ENCODE measurements at places on chromosomes 5 and 9. TPM values are rescaled to one million over a fixed set of nuclear protein-coding genes. Genes with fewer than 3 reads are reported as not detected.
A peak's percentile ranks its signal among the peaks of the same experiment; 100 is the strongest.

- DNase-seq, result no peak
These were observed 802.2 kb downstream of the CDH12 start for GRCh38 chr5:22050931-22051330.

- DNase-seq, result no peak
These were observed 105.1 kb downstream of the DEPDC1B start for GRCh38 chr5:60594715-60595477.

- DNase-seq, result no peak
These were observed 193.4 kb upstream of the NR4A3 start for GRCh38 chr9:99628285-99628684.

- DNase-seq, result no peak
These were observed 69.8 kb downstream of the ECPAS start for GRCh38 chr9:111414406-111414805.

- no peak for DNase-seq
These were observed 28.3 kb downstream of the WWC1 start for GRCh38 chr5:168319774-168320173.

DNA sequence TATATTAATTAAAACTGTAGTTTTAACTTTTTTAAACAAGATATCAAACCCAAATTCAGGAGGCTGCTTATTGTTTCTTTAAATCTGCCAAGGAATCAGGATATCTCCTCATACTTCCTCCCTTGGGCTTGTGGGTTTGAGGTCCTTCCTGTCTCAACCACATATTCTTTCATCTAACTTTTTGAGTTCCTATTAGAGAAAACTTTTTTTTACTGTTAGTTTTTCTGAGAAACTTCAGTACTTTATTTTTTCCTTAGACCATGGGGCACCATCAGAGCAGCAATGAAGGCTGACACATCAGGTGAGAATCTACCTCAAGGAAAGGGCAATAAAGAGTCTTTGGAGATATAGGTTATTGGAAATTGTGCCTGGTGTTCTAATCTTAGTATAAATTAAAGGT lies 56.7 kb downstream of the TSSK1B start:
- no peak for DNase-seq

- DNase-seq, result no peak
These were observed 711.2 kb upstream of the ZNF608 start for GRCh38 chr5:125457617-125458016.

- peak; percentile 81 for DNase-seq
These were observed 739 bp downstream of the C9orf72 start for GRCh38 chr9:27572566-27572917.

GRCh38 chr5:164233791-164234190 lies 728.4 kb downstream of the MAT2B start:
- DNase-seq, result no peak

GRCh38 chr5:176550275-176550831 lies 1.2 kb downstream of the CDHR2 start:
- DNase-seq, result no peak

DNA sequence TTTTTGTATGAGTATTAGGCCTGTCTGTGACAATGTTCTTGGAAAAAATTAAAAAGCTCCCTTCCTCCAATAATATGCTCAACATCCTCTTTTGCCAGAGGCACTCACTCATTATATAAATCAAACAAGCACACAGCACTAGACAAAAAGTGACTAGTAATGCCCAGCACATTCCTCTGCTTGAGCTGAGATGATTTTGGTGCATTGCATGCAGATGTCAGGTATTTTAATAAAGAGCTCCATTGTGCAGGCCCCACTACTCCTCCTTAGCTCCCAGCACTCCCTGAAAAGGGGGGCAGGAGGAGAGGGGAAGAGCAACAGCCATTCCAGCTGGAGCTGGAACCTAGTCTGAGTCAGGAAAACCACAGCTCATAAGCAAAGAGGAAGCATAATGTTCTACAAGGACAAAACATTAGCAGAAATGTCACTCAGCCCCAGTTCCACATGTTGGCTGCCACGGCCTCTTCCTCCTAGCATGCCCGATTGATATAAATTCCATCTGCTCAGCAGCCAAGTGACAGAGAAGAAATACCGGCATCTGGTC lies 348.5 kb downstream of the BNC2 start:
- DNase-seq, result no peak

DNA sequence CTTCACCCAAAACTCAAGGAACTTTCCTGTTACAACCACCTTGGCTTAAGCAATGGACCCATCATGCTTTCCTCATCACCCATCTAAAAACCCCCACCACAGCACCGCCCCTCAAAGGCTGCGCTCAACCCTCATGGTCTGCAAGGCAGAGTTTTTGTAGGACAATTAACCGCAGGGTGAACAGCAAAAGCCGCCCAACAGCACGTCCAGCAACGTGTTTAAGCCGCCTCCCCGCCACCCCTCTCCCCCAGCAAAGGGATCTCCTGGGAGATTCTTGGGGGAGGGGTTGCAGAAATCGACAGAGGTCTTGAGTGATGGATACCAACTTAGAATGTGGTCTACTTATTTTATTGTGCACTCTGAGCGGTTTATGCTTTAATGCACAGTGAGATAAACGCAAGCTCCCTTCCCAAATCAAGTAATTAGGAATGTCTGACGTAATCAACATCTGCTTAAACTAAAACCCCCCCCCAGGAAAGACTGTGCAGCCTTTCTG lies 1.9 kb downstream of the ROR2 start:
- DNase-seq, result no peak

DNA sequence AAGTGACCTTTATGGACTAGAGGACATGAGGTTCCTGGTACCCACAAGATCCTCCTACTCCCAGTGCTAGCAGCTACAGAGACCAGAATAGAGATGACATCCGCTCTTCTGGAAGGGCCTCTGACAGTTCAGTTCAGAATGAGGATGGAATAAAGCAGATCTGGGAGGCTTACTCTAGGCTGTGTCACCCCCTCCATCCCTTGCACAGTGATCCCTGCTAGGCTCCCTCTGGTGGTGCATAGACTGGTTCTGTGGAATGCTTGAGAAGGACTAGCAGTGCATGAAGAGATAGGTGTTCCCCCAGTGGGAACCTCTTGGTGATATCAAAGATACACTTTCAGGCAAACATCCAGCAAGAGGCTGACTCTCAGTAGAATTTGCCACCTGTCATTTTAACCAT lies 83.0 kb downstream of the NPR3 start:
- no peak for DNase-seq

- DNase-seq, result no peak
These were observed 75.3 kb downstream of the TRIO start for GRCh38 chr5:14218480-14218879.

DNA sequence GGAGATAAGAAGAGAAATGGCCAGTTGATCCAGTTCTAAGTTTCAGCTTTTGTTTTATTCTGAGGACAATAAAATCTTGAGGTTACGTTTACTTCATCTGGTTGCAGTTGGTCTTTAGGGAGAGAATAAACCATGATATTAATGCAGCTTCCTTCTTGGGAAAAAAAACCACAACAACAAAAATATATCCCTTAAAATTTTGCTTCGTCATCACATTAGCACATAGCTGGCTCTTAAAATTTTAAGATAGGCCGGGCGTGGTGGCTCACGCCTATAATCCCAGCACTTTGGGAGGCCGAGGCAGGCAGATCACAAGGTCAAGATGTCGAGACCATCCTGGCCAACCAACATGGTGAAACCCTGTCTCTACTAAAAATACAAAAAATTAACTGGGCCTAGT lies 86.4 kb downstream of the EQTN start:
- no peak for DNase-seq

DNA sequence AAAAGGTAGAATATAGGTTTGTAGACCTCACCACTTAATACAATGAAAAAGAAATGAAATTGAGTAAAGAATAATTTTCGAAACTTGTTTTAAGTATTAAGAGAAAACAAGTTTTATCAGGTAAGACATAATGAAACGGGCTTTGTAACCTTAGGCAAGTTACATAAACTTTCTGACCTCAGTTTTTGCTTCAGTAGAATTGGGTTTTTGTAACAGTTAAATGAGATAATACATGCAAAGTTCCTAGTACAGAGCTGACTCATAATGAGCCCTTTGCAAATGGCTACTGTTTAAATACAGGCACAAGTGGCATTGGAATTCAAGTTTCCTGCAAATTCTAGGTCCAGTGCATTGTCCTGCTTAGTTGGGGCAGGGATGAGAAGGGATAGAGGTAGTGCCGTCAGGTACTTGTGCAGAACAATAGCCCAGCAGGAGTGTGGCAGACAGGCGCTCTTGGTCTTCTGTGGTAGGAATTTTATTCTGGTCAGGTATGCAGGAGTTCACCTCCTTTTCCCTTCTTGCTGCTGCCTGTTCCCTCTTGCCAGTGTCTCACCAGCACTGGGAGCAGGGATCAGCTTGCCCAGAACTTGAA lies 203.8 kb downstream of the PBX3 start:
- no peak for DNase-seq

DNA sequence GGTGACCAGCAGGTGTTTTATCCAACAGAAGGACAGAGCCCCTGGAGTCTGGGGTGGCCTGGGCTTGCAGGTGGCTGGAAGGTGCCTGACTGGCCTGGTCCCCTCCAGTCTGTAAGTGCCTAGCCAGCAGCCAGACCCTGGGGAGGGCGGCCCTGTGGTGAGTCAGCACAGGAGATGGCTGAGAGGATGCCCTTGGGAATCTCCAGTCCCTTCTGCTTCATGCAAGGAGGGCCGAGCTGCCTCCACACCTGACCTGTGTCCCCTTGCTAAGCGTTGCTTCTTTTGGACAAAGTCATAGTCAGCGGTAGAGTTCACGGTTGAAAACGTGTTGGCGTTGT lies 20.2 kb downstream of the OBP2B start:
- DNase-seq, result no peak

- DNase-seq, result no peak
These were observed 42.5 kb upstream of the ABCA1 start for GRCh38 chr9:104970271-104970987.

GRCh38 chr9:8534828-8535227 lies 735.2 kb upstream of the DMAC1 start:
- DNase-seq, result no peak

DNA sequence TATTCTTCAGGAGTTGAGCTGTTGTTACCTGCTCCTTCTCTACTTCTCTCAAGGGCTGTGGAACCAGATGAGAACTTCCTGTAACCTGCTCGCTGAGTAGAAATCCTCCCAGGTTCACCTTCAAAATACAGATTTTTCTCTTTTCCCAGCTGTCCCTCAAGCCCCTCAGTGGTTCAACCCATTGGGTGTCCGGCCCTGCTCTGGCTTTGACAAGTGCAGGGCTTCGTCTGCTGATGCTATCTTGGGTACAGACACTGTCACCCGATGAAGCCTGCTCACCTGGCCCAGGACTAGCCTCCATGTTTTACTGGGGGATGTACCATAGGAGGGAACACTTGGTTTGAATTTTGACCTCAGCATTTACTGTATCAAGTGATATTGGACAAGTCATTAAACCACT lies 490.4 kb downstream of the IRX1 start:
- no peak for DNase-seq

- DNase-seq, result no peak
These were observed 99.6 kb downstream of the LURAP1L start for GRCh38 chr9:12874395-12874794.

Gene ACOT12
- total RNA-seq, result 2.3 TPM

Gene PCDHA2
- total RNA-seq, result 0.99 TPM

Gene F2R
- total RNA-seq, result 18.7 TPM

Gene MPDZ
- total RNA-seq, result 86.0 TPM

Gene C5orf58
- total RNA-seq, result not detected

Gene GPR21
- total RNA-seq, result 0.50 TPM

Gene GRXCR2
- not detected for total RNA-seq

Gene FAM151B
- 9.3 TPM for total RNA-seq

Gene CMBL
- 67.1 TPM for total RNA-seq

Gene SPOCK1
- 97.6 TPM for total RNA-seq

Gene AGXT2
- total RNA-seq, result 0.11 TPM

Gene TOMM5
- 130 TPM for total RNA-seq

Gene ALDH1B1
- 12.5 TPM for total RNA-seq

Data from spinal cord (tissue), 10 donors.